ENCODE measurements at places on chromosomes 3 and 15.

- no peak for DNase-seq
These were observed 16.3 kb downstream of the SNX33 start for GRCh38 chr15:75663931-75664421.

GRCh38 chr15:96345560-96346399 lies 15.3 kb downstream of the NR2F2 start:
- DNase-seq: no peak

DNA sequence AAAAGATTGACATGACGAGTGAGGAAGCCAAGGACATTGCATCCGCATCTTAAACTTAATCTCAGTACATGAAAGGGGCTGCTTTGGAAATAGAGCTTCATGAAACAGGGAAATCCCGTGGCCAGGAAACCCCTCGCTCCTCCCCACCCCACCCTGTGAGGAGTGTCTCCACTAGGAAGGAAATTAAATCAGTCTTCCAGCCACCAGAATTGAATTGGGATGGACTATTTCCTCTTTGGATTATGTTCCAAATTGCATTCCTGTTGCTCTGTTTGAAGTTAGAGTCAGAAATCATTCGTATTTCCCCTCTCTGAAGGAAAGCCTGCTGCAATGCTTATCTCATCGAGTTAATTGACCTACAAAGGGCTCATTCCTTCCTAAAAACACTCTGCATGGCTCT lies 35.8 kb downstream of the CLDN11 start:
- no peak for DNase-seq

GRCh38 chr3:5616873-5617272 lies 429.4 kb downstream of the EDEM1 start:
- no peak for DNase-seq

DNA sequence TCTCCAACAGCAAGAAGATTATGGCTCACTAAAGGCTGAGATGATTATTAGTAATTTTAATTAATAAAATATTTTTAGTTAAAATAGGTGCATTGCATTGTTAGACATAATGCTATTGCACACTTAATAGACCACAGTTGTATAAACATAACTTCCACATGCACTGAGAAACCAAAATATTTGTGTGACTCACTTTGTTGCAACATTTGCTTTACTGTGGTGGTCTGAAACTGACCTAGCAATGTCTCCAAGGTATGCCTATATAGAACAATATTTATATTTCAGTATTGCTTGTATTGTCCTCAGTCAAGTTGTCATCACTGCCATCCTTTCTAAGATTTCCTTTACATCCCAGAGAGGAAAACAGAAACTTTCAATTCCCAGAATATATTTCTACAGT lies 1215.2 kb downstream of the SI start:
- DNase-seq: no peak

DNA sequence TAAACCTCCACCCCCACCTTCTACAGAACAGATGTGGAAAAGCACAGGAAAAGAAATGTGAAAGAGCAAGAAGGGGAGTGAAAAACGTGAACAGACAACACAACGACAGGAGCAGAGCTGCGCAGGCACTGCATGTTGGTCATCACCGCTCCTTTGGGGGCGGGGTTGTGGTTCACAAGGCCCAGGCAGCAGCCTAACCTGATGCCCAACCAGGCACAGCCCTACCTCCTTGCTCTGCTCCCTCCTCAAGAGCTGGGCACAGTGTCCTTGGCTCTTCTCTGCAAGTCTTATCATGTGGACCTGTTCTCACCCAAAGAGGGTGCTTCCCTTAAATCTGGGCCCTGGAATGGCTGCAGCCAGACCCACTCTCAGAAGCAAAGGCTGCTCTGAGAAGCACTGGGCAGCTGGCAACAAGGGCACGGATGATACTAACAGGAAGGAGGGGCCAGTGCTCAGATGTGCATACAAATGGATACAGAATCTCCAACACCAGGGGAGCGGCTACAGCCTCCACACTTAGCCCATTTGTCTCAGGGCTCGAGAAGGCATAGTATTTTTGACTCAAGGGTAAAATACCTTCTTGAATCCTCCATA lies 64.6 kb downstream of the DHX30 start:
- DNase-seq: no peak

GRCh38 chr3:115186351-115187148 lies 39.5 kb upstream of the ZBTB20 start:
- no peak for DNase-seq

- DNase-seq: no peak
These were observed 40.6 kb upstream of the C3orf80 start for GRCh38 chr3:160184655-160185054.

- DNase-seq: no peak
These were observed 372.0 kb downstream of the ZIC4 start for GRCh38 chr3:147034359-147034758.

DNA sequence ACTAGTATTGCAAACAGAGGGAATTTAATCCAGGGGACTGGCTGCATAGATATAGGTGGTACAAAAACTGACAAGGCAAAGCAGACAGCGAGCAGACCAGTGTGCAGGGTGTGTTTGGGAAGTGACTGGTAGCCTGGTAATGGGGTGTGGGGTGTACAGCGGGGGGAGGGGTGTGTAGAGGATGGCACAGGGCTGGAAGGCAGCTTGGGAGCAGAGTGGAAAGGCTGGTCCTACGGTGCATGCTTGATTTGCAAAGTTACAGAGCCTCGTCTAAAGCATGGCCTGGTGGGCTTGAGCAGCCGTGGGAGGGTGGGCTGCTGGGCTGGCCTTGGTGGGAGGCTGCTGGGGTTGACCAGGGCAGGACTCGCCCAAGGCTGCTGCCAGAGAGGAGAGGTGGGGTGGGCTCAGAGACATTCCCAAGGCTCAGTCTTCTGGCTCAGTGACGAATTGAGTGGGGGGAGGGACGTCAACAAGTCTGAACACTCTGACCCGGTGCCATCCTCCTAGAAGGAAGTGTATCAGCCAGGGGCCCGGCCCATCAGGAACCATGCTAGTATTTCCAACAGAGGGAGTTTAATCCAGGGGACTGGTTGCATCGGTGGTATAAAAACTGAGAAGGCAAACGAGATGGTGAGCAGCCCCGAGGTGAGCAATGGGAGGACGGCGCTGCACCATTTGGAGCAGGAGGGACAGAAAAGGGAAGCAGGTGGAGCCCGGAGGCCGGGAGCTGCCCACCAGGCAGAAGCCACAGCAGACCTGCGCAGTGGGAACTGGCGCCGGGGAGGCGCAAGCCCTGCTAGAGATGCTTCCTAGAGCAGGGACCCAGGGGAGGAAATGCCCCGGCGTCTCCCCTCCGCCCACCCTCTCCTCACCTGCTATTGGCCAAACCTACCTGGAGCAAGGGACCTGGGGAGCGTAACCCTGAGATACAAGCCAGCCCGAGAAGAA lies 29.2 kb downstream of the CPN2 start:
- DNase-seq: no peak

DNA sequence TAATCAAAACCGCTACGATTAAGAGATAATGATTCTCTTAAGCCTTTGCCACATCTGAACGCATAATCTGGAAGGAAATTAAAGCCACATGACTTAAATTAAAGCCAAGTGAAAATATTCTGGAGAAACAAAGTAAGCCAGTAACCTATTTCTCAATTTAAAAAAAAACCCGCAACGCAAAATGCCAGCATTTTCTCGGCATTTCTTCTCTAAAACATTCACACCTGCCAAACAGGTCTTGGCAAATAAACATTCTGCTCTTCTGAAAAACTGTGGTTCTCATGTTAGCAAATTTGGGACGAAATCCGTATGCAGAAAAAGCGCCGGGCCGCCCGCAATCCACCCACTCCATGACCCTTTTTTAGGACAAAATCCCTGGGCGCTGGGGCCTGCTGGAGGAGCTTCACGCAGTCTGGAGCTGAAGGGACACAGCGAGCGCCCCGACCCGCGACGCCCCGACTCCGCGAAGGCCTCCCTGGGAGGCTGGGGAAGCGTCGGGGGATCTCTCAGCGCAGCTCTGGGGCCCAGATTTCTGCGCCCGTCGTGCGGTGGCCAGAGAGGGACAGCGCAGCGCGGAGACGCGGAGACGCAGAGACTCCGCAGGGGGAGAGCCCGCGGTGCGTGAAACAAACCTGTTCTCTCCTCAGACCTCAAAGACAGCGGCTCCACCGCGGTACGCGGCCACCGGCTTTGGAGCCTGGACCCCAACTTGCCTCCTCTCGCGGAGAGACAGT lies 471 bp downstream of the NKIRAS1 start:
- DNase-seq: no peak

DNA sequence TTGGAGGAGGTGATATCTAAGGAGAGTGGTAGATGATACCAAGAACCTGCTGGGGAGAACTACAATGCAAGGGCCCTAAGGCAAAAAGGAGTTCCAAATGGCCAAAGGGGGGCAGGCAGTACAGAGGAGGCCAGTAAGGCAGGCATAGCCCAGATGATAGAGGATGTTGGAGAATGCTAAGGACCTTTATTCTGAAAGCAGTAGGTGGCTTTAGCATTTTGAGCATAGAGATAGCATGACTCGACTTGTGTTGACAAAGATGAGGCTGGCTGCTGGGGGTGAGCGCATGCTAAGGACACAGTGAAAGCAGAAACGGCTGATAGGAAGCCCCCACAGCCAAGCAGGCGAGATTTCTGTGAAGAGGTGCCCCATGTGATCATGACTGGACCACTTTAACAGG lies 419.3 kb downstream of the ERC2 start:
- DNase-seq: no peak

- no peak for DNase-seq
These were observed 807 bp upstream of the INAFM2 start for GRCh38 chr15:40322531-40323238.

GRCh38 chr15:51172193-51172592 lies 77.5 kb upstream of the TNFAIP8L3 start:
- DNase-seq: no peak

GRCh38 chr3:106217745-106218144 lies 348.9 kb upstream of the CBLB start:
- no peak for DNase-seq

GRCh38 chr3:50139718-50140423 lies 15.3 kb upstream of the SEMA3F start:
- DNase-seq: no peak

DNA sequence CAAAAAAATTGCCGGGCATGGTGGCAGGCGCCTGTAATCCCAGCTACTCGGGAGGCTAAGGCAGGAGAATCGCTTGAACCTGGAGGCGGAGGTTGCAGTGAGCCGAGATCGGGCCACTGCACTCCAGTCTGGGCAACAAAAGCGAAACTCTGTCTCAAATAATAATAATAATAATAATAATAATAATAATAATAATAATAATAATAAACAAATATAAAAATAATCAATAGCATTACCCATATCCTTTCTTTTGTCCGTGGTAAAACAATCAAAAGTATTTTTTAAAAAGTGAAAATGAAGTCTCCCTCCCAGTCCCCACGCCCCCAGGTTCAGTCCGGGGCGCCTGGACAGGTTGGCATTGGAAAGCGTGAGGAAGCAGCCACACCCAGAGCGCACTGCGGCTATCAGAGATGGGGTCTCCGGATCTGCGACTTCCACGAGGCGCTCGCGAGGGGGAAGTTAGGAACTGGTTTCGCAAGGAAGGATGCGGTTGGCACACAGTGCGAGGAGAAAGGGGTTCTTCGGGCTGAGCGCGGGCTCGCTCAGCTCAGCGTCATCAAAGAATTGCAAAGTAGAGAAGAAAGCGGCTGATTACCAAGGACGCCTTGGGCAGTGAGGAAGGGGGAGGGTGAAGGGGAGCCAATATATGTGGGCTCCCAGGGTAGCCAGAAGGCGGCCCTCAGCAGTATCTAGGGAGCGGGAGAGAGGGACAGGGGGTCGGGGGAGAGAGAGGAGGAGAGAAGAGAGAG lies 69.5 kb upstream of the EPHB3 start:
- DNase-seq: no peak

DNA sequence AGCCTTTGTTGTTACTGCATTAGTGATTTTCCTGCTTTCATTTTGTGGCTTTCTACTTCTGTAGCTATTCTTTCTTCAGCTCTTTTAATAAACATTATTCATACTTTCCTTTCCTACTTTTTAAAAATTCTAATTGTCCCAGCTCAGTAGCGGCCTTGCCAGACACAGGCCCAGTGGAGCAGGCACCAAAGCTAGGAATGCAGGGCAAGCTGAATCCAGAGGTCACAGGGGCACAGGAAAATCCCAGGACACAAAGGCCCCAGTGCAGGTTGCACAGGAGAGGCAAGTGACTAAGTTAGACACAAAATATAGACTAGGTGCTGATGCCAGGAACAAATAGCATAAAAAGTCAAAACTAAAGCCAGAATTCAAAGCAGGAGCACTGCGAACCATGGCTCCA lies 49.0 kb upstream of the CCDC80 start:
- DNase-seq: no peak

DNA sequence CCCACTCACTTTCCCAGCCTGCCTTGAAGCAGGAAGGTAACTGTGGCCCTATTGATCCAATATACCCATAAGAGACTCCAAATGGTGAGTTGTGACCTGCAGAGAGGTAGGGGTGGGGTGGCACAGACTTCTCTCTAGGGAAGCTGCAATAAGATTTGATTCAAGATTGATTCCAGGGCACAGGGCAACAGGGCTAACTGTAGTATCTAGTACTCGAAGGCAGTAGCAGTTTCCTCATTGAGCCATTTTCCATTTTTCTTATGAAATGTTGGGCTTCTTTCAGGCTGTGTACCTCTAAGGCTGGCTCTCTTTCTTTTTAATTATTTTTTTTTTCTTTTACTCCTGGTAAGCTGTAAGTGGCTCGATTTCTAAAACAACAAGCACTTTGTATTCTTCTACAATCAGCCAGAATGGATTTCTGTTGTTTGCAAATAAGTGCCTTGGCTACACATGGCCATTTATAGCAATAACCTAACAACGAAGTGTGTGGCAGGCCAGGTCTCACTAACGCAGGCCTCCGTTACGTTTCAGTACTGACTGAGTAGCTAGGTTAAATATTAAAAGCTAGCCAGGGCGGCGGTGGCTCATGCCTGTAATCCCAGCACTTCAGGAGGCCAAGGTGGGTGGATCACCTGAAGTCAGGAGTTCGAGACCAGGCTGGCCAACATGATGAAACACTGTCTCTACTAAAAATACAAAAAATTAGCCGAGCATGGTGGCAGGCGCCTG lies 19.3 kb downstream of the CCDC12 start:
- no peak for DNase-seq

GRCh38 chr15:69344238-69344637 lies 45.5 kb downstream of the PAQR5 start:
- DNase-seq: no peak

DNA sequence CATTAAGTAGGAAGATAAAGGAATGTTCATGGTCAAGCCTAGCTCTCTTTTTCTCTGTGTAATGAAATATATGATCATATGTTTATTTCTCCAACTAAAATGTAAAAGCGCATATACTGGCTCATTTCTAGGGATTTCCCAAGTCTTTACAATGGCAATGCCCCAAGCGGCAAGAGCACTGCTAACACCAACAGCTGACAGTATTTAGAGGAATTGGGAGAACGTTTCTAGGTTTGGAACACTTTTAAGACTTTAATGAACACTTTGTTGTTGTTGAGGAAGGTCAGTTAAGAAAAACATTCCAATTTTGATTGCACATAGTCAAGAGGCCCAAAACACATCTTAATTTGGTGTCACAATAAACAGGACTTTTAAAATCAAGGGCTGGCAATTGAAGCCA lies 132.7 kb downstream of the ATP8B4 start:
- no peak for DNase-seq

GRCh38 chr3:182618085-182618732 lies 175.1 kb upstream of the ATP11B start:
- no peak for DNase-seq

- no peak for DNase-seq
These were observed 761.2 kb downstream of the VGLL3 start for GRCh38 chr3:86229775-86230094.

GRCh38 chr3:169387751-169388696 lies 275.5 kb downstream of the MECOM start:
- no peak for DNase-seq
